Fibroblast of lung (primary cell): ENCODE measurements at places on chromosomes 7 and 10. TPM values are rescaled to one million over a fixed set of nuclear protein-coding genes. Genes with fewer than 3 reads are reported as not detected.

Gene TCAF2
- 1.3 and 1.5 TPM in 2 replicates for total RNA-seq

Gene SLC13A1
- total RNA-seq: not detected in 2 replicates

Gene ASZ1
- not detected in 2 replicates for total RNA-seq

Gene MOGAT3
- not detected in 2 replicates for total RNA-seq

Gene BTBD16
- total RNA-seq: not detected in 2 replicates

Gene WNT8B
- total RNA-seq: not detected in 2 replicates

Gene DNTT
- total RNA-seq: not detected in 2 replicates

Gene MARVELD1
- total RNA-seq: 12.1 and 16.3 TPM in 2 replicates

Gene MYOZ1
- total RNA-seq: 0.17 and 0.51 TPM in 2 replicates

Gene TRIM50
- total RNA-seq: not detected in 2 replicates

Gene LRRN3
- total RNA-seq: 0.26 and 1.8 TPM in 2 replicates

Gene LRGUK
- total RNA-seq: under 0.01 and 0.17 TPM in 2 replicates

Gene CLDN3
- not detected in 2 replicates for total RNA-seq

Gene NEUROG3
- not detected in 2 replicates for total RNA-seq

Gene ANAPC16
- 47.2 and 54.2 TPM in 2 replicates for total RNA-seq

Gene OR13A1
- not detected in 2 replicates for total RNA-seq
